ENCODE measurements at places on chromosomes 6 and 20.

DNA sequence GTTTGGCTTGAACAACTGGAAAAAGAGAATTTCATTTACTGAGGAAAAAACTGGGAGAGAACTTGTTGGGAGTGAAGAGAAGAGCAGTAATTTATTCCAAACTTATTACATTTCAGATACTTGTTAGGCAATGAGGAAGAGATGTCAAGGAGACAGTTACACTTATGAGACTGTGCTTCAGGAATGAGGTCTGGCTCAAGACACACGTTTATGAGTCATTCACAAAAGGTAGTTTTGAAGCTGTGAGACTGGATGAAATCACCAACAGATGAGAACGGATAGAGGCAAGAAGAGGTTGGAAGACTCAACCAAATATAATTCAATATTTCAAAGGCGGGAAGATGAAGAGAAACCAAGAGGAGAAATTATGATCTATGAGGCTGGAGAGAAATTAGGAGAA lies 70.6 kb upstream of the DEFB112 start:
- DNase-seq = no peak

DNA sequence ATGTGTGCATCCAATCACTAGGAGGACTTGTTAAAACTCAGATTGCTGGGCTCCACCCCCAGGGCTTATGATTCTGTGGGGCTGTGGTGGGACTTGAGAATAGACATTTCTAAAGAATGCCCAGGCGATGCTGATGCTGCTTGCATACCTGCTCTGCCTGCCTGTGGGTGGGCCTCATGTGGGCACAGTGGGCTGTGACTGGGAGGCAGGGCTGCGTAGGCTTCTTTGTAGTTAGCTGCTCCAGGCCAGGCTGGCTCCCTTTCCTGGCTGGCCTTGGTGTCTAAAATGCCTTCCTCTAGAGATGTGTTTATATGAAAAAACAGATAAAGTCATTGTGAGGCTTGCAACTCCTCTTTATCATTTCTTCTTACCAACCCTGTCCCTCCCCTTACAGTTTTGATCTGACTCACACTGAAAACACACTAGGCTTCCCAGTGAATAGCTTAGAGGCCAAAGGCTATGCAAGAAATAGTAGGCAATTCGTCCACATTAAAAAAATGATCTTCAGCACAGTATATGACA lies 495.5 kb upstream of the MAP3K7 start:
- no peak for DNase-seq

DNA sequence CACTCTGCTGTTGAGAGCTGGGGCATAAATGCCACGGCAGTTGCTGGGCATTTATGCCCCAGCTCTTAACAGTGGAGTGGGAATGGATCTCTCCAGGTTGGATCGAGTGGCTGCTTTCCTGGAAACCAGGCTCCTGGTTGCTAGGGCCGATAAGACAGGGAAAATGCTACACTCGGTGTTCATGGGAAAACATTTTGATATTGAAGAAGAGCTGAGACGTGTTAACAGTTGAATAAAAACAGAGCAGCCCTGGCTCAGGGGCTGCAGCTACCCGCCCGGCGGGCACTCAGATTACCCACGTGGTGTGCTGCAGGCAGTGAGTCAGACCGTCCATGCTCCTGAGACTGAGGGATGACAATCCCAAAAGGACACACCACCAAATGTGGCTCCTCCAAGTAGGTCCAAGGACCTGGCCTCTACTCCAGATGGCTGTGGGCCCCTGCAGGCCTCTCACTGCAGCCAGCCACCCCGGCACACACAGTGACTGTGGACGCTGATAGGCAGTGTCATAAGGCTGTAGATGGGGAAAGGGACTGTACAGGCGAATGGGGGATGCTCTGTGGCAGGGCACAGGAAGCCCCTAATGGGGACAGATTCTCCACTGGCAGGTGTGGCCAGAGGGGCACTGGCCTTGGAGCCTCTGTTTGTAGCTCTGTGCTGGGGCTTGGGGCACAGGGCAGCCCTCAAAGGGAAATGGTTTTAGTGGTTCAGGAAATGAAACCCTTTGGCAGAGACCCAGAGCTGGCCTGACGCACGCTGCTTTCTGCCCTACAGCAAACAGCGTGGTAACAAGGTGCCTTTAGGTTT lies 237.8 kb downstream of the LY86 start:
- peak; percentile 52 for DNase-seq

GRCh38 chr6:115945306-115945705 lies 115.4 kb downstream of the FRK start:
- no peak for DNase-seq

DNA sequence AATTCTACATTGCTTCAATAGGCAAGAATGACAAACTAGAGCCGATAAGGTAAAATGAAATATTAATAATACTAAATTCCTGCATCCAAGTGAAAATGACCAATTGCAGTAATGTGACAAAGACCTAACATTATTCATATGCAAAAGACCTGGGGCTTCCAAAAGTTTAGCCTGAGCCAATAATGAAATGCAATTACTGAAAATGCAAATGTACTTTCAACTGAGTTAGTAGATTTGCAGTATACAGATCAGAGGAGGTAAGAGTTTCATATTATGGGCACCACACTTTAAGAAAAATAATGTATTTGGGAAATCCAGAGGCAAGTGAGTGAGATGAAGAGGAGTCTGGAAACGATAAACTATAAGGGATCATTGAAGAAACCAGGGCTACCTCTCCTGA lies 193.7 kb upstream of the GMDS start:
- no peak for DNase-seq

GRCh38 chr20:3786126-3786484 lies 435 bp downstream of the CENPB start:
- peak; percentile 46 for DNase-seq

DNA sequence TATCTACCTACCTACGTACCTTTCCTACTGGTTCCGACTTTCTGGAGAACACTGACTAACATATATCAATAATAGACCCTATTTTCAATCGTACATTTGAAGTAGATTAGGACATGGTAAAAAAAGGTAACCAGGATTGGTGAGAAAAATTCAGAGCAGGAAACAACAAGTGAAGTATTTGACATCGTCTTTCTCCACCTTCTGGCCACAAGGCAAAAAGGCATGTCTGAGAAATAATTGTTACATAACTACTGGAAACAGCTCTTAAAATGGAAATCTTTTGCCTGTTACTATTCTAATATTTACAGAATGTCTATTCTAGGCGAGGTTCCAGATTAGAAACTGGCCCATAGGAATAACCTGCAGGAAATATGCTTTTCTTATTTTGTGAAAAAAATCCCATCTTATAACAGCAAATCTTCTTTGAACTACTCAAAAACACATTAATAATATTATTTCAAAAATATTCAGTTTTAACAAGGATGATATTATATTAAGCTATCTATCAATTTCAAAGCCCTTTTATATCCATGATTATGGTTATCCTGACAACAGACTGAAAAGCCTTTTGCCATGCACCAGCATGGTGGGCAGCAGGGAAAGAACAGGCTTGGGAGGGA lies 80.8 kb downstream of the RCAN2 start:
- DNase-seq = peak; percentile 8

DNA sequence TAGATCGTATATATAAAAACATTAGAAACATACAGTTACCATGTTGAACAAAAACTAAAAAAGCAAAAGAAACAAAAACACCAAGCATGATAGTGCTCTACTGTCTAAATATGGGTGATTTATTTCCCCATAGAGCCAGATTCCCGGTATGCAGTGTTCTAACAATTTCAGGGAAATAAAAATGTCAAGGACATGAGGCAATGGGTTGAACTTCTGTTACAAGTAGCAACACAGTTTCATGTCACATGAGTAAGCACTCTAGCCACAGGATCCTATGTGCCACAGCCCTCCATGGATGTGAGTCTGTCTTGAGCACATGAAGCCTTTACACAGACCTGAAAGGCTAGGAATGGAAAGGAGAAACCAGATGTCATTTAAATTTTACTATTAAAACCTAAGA lies 96.0 kb downstream of the MAP3K5 start:
- peak; percentile 24 for DNase-seq

GRCh38 chr20:44166008-44166407 lies 21.0 kb downstream of the JPH2 start:
- no peak for DNase-seq
